ENCODE measurements at places on chromosomes 4 and X.
A peak's percentile ranks its signal among the peaks of the same experiment; 100 is the strongest.

GRCh38 chr4:125951261-125951887 is 636.6 kb downstream of the FAT4 start:
- DNase-seq, result no peak

DNA sequence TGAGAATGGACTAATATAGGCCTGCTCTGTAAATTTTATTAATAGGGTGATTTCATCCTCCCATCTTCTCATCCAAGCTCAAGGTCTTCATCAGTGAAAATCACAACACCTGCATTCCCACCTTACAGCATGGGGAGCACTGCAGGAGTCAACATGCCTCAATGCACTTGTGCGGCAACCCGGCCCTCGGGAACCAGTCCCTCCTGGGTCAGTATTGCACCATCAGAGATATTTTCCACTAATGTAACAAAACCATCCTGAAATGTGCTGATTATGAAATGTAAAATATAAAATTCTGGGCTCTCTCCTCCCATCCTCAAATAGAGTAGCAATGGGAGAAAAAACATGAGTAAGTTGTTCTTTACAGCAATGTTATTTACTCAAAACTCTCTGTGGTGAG is 13.0 kb downstream of the USP46 start:
- DNase-seq, result no peak

- no peak for DNase-seq
Measured at GRCh38 chr4:142549726-142550463, 296.2 kb downstream of the INPP4B start.

DNA sequence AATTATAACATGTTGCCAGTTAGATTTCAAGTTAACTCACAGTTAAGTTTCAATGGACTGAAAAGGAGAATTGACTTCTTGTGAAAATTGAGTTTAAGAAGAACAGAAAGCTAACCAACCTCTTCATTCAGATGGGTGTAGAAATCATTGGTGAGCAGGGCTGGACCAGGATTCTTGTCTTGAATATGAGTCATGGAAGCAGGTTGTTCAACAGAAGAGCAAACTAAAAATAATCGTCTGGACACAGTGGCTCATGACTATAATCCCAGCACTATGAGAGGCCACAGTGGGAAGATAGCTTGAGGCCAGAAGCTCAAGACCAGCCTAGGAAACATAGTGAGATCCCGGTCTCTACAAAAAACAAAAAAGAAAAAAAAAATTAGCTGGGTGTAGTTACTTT is 98.2 kb downstream of the ARSJ start:
- no peak for DNase-seq

GRCh38 chr4:55435141-55435841 is 39.5 kb downstream of the TMEM165 start:
- no peak for DNase-seq

GRCh38 chr4:143184217-143184502 is 557 bp upstream of the USP38 start:
- DNase-seq, result no peak

- DNase-seq, result no peak
Measured at GRCh38 chrX:17462881-17463280, 87.9 kb downstream of the NHS start.

GRCh38 chr4:124873361-124874171 is 161.0 kb upstream of the ANKRD50 start:
- no peak for DNase-seq

GRCh38 chrX:68490644-68491043 is 8.2 kb upstream of the YIPF6 start:
- DNase-seq, result no peak

DNA sequence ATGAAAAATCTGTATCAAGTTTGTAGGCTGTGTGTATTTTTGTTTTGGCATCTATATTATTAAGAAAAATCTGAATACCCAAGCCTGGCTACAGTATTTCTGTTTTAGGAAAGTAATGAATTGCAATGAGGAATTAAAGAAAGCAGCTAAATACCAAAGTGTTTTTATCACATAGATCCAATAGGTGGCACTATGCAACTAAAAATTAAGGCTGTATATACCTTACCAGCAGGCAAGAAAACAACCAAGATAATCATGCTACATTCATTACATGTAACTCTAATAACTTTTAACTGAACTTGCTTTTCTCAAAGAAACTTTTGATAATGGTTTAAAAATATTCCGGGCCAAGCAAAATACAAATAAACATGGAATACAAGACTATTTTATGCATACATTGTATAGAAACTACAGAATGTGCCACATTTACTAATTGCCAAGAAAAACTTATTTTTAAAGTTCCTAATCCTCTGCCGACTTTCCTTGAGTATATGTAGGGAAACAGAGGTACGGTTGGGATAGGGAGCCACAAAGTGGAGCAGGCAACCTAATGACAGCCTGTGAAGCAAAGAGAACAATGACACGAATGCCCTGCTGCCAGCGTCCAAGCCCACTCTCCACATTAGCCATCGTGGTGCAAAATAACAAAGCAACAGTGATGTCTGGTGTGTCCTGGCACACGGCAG is 63.7 kb downstream of the SEC24D start:
- DNase-seq, result no peak

DNA sequence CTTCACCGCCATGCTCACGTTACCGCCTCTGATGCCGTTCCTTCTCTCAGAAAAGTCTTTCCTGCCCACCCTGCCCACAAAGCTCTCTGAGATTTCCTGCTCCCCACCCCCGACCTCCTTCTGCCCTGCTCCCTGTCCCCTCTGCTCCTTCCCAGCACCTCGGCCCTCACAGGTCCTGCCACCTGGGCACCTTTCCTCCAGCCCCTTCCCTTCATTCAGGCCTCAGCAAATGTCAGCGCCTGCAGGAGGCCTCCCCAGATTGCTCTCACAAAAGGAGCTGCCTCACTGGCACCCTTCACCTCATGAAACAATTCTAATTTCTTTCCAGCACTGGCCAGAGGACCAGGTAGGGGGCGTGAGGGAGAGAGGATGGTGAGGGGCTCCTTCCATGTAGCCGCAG is 33.6 kb upstream of the MXD4 start:
- DNase-seq, result no peak

DNA sequence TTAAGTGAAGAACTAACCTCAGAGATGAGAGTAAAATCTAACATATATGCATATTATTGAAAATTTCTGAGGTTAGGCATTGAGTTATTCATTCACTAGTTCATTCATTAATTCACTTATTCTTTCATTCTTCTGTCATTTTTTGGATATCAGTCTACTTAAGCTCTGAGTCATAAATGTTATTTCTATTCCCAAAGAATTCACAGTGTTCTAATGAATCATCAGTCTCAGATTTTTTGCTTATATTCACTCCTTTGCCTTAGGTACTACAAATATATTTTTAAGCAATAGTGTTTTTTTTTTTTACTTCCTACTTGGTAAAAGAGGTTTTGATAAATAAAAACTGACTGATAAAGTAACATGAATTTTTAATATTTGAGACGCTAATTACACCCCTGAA is 95.2 kb upstream of the DKK2 start:
- DNase-seq, result no peak

- no peak for DNase-seq
Measured at GRCh38 chr4:183443655-183444213, 702 bp upstream of the CDKN2AIP start.

DNA sequence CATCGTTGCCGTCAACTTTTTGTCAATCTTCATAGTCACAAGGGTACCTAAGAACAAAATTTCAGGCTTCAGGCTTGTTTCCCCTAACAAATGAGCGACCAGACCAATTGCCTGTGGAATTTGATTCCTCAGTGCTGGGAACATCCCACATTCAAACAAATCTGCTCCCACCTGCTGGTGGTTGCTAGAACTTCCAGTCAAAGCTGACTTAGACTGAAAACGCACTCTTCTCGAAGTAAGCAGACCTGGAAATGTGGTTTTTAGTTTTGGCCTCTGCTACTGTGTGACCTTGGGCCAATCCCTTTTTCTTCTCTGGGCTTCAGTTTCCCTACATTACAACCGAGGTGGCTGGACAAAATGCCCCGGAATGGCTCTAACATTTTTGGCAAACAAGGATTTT is 1.8 kb upstream of the GABRQ start:
- DNase-seq, result no peak

DNA sequence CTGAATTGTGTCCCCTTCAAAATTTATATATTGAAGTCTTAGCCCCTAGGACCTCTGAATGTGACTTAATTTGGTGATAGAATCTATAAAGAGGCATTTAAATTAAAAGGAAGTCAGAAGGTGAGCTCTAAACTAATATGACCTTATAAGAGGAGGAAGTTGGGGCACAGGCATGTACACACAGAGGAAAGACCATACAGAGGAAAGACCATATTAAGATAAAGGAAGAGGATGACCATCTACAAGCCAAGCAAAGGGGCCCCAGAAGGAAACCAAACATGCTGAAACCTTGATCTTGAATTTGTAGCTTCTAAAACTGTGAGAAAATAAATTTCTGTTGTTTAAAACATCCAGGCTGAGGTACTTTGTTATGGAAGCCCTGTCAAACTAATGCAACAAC is 26.9 kb upstream of the CYBB start:
- no peak for DNase-seq

DNA sequence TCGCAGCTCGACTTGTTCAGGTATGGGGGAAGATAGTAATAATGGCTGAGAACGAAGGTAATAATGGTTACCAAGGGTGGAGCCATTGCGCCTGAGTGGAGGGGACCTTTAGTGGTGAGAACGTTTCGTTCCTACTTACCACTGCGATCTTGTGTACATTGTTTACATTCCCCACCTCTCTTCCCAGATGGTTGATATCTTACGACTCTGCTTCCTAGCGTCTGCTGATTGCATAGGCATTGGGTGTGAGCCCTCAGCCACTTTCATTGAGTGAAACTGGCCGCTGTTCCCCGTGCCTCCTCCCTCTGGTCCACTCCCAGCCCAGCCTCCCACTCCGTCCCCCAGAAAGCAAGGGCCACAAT is 850 bp downstream of the IGBP1 start:
- DNase-seq, result no peak

GRCh38 chrX:19829814-19830213 is 57.6 kb downstream of the SH3KBP1 start:
- no peak for DNase-seq

GRCh38 chrX:118108304-118108703 is 8.3 kb downstream of the KLHL13 start:
- DNase-seq, result no peak

DNA sequence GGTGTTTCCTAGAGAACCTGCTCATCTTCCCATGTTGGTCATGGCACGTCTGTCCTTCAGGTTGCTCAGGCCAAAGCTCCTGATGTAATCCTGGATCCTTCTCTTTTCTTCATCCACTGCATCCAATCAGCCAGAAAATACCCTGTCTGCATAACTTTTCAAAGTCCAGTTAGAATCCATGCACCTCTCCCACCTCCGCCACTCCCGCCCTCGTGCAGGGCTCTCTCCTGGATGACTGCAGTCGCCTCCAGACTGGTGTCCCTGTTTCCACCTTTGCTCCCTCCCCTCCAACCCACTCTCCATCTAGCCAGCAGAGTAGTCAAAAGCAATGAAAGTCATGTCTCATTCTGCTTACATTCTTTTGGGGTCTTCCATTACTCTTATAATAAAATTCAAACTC is 16.0 kb downstream of the CNGA2 start:
- no peak for DNase-seq

- DNase-seq, result no peak
Measured at GRCh38 chr4:181693517-181693916, 549.7 kb upstream of the TENM3 start.

DNA sequence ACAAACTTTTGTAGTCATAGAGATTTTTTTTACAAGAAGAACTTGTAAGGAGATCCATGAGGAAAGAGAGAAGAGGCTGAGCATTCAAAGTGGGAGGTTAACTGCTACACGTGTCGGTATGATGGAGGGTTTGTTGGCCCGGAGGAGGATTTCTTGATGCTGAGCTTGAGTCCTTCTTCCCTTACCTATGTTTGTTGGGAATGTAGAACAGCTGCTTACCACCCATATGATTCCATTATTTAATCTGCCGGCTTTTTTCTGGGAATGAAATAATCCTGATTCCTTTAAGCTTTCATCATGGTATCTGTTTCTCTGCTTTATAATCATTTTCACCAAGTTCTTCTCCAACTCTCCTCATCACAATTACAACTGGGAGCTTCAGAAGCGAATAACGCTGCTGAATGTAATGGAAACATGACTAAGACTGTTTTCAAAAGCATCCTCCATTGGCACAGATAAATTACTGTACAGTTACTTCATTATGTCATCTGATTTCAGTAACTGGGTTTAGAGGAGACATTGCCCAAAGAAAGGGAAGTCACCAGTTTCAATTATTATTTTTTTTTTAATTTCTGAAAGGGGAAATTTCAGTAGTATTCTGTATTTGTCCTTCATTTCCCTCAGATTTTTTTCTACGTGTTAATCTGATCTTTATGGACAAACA is 420.6 kb downstream of the SPRY1 start:
- DNase-seq, result no peak

DNA sequence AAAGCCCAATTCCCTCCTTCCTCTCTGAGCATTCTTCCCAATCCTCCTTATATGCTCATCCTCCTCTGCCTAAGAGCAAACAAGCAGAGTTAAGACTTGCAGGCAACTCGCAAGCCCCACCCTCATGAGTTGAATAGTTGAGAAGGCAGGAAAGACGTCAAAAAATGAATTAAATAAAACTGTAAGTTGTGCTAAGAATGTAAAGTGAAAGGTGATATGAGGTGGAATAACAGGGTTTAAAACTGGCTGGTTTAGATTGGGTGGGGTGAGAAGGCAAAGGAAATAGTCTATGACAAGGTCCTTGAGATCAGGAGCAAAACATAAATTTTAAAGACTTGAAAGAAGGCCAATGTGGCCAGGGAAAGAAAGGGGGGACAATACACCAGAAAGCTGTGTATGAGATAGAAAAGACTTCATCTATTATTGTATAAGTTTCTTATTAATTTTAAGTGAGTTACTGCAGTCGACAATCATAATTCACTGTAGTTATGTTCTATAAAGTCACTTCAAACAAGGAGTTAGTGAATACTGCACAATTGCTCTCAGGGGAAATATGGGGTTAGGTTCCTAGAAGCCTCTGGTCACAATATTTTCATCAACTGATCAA is 124.9 kb downstream of the RELL1 start:
- no peak for DNase-seq

DNA sequence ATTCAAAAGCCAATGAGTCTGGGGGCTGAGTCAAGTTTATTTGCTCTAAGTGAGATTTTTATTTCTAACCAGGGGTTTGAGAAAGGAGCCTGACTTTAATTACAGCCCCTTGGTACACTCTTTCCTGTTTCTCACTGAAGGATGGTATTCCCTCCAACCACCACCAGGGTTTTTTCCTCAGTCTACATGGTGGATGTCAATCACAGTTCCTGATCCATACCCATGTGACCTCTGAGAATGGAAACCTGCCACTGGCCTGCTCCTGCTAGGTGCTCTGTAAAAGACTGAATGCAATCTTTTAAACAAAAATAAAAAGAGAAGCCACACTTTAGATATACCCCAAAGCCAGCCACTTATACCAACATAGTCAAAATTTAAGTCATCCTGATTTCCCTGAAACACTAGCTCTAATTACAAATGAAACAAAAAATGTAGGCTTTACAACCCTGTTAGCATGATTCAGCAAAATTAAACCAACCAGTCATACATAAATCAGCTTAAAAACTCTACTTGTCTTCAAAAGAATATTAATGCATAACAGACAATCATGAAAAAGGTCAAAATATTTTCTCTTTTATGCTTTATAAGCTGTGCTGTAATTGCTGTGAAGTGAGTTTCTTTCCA is 112.1 kb upstream of the NWD2 start:
- DNase-seq, result peak; percentile 5
